ENCODE measurements at places on chromosomes 7 and 10.

- DNase-seq = no peak
These were observed 12.1 kb downstream of the OPN1SW start for GRCh38 chr7:128763541-128763940.

GRCh38 chr10:59678884-59679301 lies 30.8 kb downstream of the SLC16A9 start:
- no peak for DNase-seq

- no peak for DNase-seq
These were observed 138.9 kb upstream of the COBL start for GRCh38 chr7:51455513-51455912.

- DNase-seq = no peak
These were observed 34.6 kb downstream of the MALSU1 start for GRCh38 chr7:23333671-23334246.

DNA sequence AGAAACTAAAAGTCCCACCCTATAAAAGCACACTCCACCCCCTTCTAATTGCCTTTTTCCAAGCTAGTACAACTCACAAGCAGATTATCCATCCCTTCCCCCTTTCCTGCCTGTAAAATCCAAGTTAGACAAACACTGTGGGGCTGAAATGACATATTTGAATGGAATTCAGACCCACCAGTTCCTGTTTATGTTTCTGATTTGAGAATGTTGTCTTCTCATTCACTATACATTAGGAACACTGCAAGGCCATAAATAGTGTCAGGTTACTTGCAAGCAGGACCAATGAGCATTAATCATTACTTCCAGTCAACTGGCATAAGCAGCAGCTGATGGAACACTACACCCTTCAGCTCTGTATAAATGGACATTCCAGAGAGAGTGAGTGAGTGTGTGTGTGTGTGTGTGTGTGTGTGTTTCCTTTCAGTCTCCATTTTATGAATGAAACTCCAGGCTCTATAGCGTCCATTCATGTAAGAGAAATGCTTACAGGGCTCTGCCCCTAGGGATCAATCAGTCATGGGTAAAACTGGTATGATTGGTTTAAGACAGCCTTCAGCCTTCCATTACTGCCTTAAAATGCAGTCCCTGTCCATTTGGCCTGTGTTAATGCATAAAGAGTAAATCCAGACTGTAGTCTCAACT lies 69.3 kb downstream of the ETV1 start:
- DNase-seq = peak; percentile 63

- peak; percentile 18 for DNase-seq
These were observed 39.6 kb downstream of the PDGFA start for GRCh38 chr7:479948-480499.

DNA sequence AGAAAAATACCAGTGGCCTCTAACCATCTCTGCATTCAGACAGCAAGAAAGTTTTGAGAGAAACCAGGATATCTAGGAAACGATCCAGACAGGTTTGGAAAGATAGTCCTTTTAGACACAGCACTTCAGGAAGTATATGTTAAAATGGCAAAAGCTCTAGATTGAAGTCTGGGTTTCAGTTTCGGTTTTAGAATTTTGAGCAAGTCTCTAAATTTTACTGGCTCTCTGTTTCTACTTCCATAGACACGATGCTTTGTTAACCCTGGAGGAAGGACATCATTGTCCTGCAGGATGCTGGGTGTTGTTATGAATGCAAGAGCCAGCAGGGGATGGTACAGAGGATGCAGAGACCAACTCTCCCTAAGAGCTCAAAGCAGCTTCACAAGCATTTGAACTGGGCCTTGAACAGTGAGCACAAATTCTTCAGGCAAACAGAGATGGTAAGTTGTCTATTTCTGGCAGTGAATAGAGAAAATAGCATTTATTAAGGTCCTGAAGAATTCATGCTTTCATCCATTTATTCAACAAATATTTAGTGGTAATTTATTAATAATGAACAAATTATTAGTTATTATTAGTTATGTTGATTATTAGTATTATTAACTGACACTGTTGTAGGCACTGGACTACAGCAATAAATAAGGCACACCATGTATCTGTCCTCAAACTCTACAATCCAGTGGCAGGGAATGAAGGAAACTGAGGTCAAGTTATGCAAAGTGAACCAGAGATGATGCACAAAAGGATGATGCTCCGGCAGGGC lies 152.7 kb upstream of the NRP1 start:
- no peak for DNase-seq

DNA sequence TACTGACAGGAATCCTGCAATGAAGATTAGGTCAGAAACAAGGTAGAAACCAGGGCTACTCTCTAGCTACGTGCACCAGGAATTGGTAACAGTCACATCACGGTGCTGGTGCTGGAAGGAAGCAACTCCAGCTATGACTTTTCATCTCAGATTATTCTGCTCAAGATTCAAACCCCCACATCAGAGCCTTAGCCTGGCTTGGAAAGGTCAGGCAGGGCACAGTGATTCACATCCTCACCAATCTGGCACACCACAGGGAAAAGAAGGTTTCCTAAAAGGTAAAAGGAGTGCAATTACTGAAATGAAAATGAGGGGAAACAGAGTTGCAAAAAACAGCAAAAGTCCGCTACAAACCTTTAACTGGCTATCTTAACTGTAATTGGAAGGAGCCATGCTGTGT lies 240.2 kb upstream of the NPSR1 start:
- DNase-seq = no peak

DNA sequence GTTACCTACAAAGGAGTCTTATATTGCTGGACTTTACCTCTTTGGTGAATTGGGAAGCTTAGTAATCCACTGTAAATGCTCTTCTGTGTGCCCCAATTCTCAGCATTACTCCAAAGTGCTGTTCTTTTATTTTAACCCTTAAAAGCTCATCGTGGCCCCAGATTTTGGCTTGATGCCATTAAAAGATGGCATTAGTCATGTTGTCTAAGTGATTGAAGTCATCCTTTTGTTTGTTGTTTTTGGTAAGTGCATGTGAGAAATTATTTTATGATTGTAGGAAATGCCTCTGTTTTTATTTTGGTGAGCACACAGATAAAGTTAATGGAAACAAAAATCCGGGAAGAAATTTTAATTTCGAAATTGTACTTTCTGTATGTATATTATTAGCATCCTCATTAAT lies 82.5 kb upstream of the GATA3 start:
- no peak for DNase-seq
